Astrocyte of the cerebellum (primary cell): ENCODE measurements at places on chromosomes 4 and X.

- DNase-seq, result no peak
These were observed 5.3 kb downstream of the MBNL3 start for GRCh38 chrX:132483488-132483887.

GRCh38 chrX:63506320-63506719 lies 155.2 kb upstream of the SPIN4 start:
- peak; percentile 22 for DNase-seq

- DNase-seq, result no peak
These were observed 303.7 kb upstream of the MAGEB2 start for GRCh38 chrX:29911673-29912072.

DNA sequence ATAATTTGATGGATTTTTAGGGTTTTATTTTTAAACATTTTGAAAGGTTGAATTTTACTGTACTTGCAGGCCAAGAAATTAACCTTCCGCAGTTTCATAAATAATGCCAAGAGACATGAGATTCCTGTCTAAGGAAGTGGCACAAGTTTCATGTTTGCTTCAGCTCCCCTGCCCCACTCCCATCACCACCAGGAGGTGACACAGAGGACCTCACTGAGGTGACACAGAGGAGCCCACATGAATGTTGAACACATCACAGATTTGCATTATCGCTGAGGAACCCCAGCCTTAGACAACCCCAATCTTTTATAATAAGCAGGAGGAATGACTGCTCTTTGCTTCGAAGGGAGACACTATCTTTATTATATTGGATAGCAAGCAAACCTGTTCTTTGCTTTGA lies 491.4 kb upstream of the ATOH1 start:
- DNase-seq, result no peak

GRCh38 chrX:153411255-153411987 lies at the start of gene ZFP92:
Gene ZFP92, plus strand, starts transcription at chrX:153411472. Its CDS starts 6,851 bp downstream, at chrX:153418323.
- DNase-seq, result no peak

DNA sequence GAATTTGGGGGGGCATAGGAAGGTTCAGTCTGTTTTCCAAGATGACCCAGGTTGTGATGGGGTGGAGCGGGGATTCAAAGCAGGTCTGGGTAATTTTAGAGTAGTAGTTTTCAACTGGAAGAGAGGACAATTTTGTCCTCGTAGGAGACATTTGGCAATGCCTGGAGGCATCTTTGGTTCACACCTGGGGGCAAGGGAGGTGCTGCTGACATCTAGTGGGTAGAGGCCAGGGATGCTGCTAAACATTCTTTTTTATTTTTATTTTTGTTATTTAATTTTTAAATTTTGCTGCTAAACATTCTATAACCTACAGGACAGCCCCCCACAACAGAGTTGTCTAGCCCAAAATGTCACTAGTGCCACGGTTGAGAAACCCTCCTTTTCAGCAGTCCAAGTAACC lies 1.9 kb downstream of the RAB9A start:
- no peak for DNase-seq

- no peak for DNase-seq
These were observed 30.0 kb upstream of the HUWE1 start for GRCh38 chrX:53716328-53717088.

DNA sequence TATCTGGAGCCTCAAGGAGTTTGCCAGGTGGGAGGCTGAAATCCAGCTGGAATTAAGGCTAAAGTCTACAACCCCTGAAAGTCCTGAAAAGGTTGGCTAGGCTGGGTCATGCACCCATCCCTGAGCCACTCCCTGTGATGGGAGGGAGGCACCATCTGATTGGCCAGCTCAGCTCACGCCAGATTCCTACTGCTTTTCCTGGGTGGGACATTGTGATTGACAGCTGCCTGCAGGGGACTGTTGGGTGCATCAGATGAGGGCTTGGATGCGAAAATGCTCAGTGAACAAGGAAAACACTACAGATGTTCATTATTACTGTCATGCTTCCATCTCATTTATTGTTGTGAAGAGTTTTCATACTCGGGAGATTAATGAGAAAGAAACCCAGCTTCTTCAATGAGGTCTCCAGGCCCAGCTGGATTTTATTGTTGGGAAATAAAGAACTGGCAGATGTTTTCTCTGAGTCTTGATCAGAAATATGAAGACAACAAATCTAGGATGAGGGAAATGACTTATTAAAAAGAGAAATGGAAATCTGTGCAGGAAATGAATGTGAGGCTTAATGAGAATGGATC lies 185.9 kb downstream of the STK32B start:
- no peak for DNase-seq

- no peak for DNase-seq
These were observed 219.4 kb upstream of the ZC4H2 start for GRCh38 chrX:65195621-65196020.

- DNase-seq, result no peak
These were observed 22.2 kb downstream of the DTHD1 start for GRCh38 chr4:36303426-36304137.

DNA sequence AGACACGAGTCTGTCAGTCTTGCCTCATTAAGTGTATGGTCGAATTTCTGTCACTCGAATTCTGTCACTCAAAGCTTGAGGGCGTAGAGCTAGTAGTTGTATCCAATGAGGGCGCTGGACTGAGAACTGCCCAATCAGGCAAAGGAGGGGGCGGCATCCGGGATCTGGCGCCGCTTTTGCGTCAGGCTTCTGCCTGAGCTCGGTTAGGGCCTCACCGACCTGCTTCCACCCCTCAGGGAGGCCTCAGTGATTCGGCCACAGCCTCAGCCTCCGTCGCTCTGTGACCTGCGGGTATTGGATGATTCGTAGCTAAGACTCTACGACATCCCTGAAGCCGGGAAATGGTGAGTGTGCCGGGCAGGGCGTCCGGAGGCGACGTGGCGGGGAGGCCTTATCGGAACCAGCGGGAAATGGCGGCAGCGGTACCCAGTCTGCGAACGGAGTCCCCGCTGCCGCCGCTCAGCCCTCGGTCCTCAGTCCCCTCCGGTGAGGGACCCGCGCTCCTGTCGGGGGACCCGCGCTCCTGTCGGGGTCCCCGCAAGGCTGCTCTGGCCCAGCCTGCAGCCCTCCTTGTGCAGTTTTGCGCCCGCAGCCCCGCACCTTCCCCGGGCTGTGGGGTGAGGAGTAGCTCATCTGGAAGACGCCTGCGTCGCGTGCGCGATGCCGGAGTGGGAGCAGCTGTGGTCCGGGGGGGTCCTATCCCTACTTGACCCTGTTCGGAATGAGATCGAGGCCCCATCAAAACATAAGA lies 88.3 kb downstream of the ZNF718 start:
- peak; percentile 28 for DNase-seq
